ENCODE measurements at places on chromosomes 6 and 20.

GRCh38 chr6:43788301-43788700, 18.3 kb downstream of the VEGFA start:
- no peak for DNase-seq

DNA sequence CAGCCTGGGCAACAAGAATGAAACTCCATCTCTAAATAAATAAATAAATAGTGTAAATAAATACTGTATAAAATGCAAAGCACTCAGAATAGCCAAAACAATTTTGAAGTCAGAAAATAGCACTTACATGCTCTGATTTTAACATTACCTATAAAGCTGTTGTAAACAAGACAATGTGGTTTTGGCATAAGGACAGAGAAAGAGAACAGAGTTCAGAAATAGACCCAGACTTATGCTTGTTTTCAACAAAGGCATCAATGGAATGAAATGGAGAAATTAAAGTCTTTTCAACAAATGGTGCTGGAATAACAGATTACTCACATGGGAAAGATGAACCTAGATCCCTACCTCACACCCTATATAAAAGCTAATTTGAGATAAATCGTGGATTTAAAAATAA, 10.4 kb downstream of the ACAT2 start:
- DNase-seq, result no peak

DNA sequence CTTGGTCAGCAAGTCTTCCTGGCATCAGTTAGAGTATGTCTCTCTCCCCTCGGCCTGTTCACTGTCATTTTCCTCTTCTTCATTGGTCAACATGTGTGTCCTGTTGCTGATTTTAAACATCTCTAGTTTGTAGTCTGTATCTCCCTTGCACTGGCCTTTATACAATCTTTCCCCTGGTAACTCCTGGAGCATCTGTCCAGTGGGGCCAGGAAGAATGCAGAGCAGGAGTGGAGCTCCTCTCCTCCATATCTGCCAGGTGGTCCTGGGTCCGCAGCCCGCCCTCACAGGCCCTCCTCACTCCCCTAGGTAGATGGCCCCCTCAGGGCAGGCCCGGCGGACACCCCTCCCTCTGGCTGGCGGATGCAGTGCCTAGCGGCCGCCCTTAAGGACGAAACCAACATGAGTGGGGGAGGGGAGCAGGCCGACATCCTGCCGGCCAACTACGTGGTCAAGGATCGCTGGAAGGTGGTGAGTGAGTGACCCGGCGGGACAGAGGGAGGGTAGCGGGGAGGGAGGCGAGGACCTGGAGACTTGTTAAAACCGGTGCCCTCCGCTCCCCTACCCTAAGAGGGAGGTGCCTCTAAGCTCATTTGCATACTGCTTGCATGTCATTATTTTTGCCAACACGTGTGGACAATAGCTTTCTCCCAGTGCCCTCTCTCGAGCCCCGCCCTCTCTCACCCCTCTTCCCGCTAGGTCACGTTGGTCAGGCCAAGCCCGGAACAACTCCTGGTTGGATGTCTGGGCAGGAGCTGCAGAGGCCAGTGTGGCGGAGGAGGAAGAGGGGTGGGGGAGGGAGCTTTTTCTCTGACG, 3.2 kb downstream of the TTBK1 start:
- DNase-seq, result no peak

- no peak for DNase-seq
Measured at GRCh38 chr6:139349464-139350020, 24.9 kb downstream of the CITED2 start.

- no peak for DNase-seq
Measured at GRCh38 chr6:47362857-47363461, 53.3 kb upstream of the TNFRSF21 start.

GRCh38 chr20:20939006-20939405, 167.2 kb downstream of the LINC00237 start:
- no peak for DNase-seq

DNA sequence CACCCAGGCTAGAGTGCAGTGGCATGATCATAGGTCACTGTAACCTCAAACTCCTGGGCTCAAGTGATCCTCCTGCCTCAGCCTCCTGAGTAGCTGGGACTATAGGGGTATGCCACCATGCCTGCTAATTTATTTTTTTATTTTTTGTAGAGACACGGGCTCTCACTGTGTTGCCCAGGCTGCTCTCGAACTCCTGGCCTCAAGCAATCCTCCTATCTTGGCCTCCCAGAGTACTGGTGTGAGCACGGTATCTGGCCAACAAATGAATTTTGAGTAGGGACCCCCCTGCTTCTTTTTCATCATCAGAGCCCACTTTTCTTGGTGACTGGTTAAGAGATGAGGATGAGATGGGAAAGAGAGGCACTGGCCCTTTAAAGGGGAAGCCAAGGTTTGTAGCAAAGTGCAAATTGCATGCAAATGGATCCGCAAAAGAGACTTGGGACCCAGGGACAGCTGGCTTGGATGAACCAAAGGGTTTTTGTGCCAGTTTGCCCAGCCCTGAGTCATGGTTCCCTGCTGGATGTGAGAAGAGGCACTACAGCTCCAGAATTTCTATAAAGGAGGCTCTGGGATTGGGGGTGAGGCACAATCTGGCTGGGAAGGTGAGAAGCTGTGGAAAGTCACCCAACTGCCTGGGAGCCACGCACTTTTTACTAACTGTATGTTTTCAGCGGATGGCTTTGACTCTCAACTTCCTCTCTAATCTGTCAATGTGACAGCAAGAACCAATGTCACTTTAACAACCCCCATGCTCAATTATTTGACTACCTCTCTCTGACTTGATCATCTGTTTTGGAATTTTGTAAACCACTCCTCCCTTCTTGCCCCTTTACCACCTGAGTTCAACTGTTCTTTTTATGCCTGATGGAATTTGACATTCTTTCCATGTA, 58.7 kb upstream of the RNF24 start:
- DNase-seq, result peak; percentile 1

- DNase-seq, result no peak
Measured at GRCh38 chr20:31667315-31668285, 29.9 kb downstream of the COX4I2 start.

DNA sequence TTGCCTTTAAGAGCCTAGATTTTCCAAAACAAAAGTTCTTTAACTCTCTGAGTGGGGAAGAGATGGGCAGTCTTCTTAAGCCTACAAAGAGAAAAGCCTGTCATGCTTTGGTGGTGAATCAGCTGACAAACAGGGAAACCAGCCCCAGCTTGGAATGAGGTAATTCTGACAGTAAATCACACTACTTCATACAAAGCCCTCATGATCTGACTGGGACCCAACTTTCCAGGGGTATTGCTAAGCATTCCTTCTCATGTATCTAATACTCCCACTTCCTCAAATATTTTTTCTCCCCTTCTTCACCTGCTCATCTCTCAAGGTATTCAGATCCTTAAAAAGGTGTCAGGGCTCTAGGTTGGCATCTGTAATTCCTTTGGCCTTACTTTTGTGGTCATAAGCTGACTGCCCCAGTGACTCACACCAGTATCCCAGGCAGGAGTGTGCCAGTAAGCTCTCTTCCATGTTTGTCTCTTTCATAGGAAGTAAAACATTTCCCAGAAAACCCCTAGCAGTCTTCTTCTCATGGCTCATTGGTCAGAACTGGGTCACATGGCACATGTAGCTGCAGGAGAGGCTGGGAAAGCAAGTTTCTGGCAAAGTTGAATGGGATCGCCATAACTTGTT, 15.0 kb upstream of the TBC1D22B start:
- no peak for DNase-seq

DNA sequence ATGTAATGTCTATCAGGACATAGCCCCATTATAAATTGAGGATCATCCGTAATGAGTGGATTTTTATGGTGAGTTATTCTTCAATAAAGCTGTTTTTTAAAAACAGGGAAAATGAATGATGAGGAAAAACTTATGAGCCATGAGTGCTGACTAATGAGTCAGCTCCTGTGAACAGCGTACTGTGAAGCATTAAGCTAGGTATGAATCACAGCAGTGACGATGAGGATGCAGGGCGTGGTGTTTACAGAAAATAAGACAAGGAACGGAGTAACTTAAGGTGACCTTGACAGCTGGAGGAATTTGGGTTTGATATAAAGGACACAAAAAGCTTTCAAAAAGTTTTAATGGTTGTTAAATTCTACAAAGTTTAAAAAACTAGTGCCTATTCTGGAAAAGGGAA, 96.3 kb downstream of the FOXF2 start:
- no peak for DNase-seq

- no peak for DNase-seq
Measured at GRCh38 chr6:106739387-106739786, 110.0 kb downstream of the QRSL1 start.

All from stimulated activated CD8-positive, alpha-beta memory T cell treated with anti-CD3 and anti-CD28 coated beads, Interleukin-4, amount 100 ng/mL, for 48 hours (primary cell).